ENCODE measurements at places on chromosomes 7 and 10.

DNA sequence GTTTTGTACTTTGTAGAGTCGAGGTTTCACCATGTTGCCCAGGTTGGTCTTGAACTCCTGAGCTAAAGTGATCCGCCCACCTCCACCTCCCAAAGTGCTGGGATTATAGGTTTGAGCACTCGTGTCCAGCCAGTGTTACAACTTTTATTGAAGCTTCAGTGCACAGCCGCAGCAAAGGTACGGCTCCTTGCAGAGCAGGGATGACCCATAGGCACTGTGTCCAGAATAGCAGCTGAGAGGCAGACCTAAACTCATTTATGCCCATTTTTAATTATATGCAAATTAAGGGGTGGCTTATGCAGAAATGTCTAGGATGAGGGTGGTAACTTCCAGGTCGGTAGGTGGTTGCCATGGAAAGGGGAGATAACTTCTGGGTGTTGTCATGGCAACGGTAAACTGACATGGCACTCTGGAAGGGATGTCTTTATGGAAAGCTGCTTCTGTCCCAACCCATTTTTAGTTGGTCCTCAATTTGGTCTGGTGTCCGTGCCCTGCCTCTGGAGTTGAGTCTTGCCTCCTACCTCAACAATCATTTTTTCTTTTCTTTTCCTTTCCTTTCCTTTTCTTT is 22.7 kb downstream of the NYAP1 start:
- DNase-seq = no peak

- DNase-seq = no peak
Measured at GRCh38 chr10:14843327-14843988, 5.4 kb downstream of the HSPA14 start.

DNA sequence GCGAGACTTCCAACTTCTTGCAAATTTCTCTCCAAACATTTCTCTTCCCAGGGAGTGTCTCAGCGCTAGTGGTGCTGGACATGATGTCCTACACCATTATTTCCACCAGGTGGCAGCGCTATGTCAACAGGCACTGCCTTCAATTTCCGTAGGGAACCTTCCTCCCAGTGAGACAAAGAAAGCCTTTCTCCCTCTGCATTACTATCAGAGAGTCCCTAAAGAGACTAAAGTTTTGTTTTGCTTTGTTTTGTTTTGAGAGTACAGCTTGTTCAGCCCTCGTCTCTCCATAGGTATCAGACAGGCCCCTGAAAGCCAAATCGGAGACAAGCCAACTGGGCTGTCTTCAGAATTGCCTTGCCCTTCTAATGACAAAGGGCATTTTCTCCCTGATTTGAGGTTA is 44.2 kb upstream of the GGCT start:
- DNase-seq = no peak

DNA sequence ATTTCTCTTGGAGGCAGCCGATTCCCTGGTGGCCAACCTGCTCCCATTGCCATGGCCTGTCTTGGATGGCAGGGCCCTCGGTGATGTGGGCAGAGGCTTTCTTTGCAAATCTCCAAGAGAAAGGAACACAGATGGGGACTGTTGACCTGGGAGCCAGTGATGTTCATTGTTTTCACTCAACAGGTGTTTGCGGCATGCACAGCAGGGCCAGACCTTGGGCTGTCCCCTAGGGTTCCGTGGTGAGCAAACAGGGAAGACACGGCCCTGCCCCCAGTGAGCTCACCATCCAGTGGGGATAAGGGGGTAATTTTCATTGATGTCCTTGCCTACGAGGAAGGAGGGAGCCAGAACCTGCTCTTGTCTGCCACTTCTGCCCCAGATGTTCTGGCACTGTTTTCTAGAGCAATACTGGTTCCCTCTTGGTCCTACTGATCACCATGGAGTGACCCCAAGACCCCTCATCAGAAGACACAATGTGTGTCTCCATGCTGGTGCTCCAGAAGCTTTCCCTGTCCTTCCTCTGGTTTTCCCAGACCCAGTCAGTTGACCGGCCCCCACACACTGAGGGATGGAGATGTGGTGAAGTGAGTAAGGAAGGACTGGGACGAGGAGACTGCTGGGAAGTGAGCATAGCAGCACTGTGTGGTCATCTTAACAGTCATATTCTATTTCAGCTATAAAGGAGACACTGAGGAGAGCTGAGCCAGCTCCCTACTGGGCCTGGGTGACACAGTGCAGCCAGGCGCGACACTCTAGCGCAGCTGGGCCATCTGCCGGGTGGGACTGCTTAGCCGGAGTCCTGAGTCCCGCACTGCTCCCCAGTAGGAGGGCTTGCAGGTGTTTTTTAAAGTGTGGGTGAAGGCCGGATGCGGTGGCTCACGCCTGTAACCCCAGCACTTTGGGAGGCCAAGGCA is 20.4 kb upstream of the FIGNL1 start:
- DNase-seq = no peak

GRCh38 chr7:10802011-10802410 is 171.7 kb upstream of the PHF14 start:
- DNase-seq = no peak

DNA sequence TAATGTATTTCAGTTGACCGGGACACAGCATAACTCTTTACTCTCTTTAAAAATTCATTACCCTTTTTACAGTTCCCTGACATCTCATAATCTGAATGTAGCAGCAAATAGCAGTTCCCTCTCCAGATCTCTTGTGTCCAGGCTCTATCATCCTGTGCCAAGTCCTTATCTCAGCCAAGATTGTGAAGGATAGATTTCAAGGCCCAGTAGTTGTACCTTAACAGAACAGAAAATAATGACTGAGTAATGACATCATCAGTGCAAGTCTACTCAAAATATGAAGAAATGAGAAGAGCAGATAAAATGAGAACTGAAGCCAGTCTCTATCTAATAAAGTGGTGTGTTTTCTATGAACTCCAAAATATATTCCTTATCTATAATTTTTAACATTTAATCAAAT is 92.6 kb downstream of the TFEC start:
- no peak for DNase-seq

DNA sequence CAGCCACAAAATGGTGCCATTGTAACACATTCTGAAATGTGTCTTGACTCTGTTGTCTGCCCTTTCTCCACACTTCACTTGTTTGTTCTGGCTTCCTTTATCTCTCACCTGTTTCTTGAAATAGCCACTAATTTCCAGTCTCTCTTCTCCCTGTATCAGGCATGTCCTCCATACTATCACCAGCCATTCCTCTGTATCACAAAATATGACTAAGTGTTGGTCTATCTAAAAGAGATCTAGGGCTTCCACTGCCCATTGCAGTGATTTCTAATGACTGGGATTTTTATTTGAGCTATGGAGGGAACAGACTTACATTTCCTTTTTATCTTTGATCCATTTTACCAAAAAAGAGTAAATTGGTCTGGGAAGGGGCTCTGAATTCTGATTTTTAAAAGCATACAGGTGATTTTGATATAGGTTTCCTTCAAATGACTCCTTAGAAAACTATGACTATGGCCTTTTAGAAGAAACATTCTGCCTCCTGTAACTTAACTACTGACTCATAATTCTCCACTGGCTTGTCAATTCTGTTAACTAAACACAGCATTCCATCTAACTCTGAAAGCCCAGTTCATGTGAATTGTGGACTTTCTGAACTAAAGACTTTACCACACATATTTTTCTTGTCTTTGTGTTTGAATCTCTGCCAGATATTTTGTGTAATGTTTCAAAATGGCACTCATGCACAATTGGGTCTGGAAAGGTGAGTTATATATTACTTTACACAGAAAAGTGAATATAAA is 1121.4 kb downstream of the XPNPEP1 start:
- DNase-seq = no peak

DNA sequence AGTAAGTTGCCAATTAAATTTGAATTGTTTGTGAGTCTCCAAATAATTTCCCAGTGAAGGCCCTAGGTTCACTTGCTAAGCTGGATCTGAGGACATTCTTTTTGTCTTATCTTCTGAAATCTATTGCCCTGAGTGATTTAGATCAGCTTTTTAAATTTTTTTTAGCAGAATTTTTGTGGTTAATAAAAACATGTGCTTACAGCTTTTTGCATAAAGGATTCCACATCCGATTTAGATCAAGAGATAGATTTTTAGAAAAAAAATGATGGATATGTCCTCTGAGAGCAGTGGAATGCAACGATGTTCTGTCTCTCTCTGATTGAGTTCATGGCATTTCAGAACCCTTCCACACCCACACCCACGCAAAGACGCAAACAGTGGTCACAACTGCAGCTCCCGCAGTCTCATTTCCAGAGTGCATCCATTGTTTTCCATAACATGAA is 358.8 kb downstream of the SUGCT start:
- no peak for DNase-seq
